T-helper 2 cell treated with Interferon-gamma antibody and Interleukin-4, amounts not matched to agents 5 μg/mL and 100 μg/mL, for 36 hours (primary cell): ENCODE measurements at places on chromosomes 11 and 22.
A peak's percentile ranks its signal among the peaks of the same experiment; 100 is the strongest.

- no peak for DNase-seq
Observed at GRCh38 chr22:42158456-42159132, 28.0 kb upstream of the CYP2D6 start.

GRCh38 chr11:66886671-66887221, 29.9 kb downstream of the LRFN4 start:
- no peak for DNase-seq

DNA sequence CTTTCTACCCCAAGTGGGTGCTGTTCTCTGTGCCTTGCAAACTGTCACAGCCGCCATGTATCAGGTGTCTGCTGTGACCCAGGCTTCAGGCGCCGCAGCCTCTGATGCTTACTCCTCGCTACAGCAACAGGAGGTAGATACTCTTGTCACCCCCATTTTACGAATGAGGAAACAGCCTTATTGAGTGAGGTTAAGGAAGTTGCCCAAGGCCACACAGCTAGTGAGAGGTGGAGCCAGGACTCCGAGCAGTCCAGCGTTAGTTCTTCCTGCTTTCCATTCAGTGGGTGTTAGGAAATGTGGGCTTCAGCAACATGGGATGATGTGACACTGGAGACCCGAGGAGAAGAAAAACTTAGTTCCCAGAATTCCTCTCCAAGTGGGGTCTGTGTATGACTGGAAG, 14.3 kb downstream of the RNF215 start:
- no peak for DNase-seq

DNA sequence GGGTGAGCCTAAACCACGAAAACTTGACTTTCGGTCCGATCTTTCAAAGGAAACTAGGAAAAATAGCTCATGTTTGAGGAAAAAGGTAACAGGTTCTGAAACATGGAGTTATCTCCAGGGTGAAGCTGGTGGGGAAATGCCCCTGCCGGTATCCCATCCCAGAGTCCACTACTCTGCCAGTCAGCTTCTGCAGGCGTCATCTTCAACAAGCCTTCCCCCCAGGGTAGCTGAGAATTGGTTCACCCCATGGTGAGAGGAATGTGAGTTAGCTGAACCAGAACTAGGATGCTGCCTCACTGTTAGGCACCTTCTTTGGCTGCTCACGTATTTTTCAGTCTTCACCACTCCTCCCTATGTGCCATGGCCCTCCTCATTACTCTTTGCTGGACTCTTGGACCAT, 1.1 kb downstream of the GVQW3 start:
- DNase-seq, result no peak

GRCh38 chr11:10349806-10350205, 44.9 kb downstream of the ADM start:
- no peak for DNase-seq

- DNase-seq, result no peak
Observed at GRCh38 chr22:34903416-34903815, 162.5 kb upstream of the ISX start.

- no peak for DNase-seq
Observed at GRCh38 chr11:67022341-67022933, 497 bp upstream of the SYT12 start.

- DNase-seq, result no peak
Observed at GRCh38 chr22:41368543-41369423, 13.0 kb upstream of the TEF start.

GRCh38 chr22:46688949-46689348, 49.1 kb downstream of the CERK start:
- DNase-seq, result no peak

DNA sequence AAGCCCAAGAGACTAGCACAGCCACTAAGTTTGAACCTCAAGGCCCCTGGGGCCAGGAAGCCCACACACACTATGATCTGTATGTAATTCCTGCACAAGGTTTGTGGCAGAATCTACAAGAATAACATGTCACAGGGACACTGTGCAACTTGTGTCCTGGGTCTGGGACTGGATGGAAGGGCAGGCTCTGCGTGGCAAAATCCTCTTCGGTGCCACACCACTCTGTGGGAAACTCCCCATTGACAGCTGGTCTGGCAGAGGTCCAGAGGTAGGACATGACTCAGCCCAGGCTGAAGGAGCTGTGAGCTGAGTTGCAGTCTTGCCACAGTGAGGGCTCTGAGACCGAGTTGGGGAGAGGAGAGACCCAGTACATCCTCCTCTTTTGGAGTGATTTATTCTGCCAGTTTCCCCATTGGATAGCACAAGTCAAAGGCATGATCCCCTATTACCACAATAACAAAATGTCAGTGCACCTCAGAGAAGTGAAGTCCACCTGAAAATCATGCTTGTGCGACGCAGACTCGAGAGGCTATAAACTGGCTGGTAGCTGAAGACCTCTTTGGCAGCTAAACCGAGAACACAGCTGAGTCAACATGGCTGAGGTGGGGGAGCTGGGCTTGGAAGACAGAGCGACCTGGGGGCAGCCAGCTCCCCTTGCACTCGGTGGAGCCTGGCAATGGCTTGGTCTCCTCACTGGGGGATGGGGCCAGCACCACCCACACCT, 23.3 kb upstream of the SERPIND1 start:
- DNase-seq, result no peak

DNA sequence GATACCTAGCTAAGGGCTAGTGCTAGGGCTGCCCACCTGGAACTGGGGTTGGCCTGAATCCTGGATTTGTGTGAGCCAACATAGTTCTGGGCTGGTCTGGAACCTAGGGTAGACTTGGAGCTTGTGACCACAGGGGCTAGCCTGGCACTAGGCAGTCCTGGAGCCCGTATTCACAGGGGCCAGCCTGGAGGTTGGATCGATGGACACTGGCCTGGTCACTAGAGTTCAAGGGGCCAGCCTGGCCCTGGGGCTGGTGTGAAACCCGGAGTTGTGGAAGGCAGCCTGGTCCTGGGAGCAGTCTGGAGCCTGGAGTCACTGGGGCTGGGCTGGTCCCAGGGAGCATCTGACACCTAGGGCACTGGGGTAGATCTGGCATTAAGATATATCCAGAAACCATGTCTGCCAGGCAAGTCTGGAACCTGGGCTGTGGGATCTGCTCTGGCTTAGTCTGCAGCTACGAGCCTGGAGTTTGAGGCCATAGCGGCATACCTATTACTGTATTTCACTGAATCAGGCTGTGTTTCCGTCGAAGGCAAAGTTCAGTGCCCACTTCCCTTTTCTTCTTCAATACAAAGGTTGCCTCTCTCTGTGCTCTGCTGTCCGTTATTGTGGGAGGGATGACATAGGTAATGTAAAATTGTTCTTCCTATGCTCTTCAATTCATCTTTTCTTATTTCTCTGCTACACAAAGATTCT, 9.1 kb upstream of the GLYATL1B start:
- DNase-seq, result no peak

DNA sequence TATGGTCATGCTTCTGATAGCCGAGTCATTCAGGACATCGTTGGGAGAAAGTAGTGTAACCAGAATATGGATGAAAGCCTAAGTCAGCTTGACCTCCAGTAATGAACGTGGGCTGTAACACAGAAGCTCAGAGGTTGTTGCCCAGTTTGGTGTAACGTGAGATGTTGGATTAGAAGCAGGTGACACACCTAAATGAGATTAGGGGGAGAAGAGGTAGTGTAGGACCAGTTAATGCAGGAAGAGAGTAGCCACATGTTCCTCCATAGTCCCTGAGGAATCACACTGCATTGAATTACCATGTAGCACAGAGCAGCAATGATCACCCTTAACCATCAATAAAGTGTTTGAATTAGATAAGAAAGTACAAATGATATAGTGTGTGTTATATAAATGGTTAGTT, 20.4 kb downstream of the FBXO7 start:
- no peak for DNase-seq

DNA sequence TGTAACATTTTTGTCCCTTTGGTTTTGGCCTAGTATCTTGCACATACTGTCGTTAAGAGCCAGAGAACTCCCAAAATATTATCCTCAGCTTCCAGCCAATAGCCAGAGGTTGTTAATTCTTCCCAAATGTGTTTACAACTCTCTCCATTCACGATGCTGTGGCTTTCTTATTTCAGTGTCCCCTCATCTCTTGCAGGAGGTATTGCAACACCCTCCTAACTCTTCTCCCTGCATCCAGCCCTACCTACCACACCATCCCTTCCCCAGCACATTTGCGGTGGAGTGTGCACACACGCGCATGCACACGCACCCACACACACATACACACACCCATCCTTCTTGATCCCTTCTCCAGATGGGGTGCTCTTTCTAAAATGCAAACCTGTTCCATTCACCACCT, 75.6 kb upstream of the LMO2 start:
- DNase-seq, result no peak

DNA sequence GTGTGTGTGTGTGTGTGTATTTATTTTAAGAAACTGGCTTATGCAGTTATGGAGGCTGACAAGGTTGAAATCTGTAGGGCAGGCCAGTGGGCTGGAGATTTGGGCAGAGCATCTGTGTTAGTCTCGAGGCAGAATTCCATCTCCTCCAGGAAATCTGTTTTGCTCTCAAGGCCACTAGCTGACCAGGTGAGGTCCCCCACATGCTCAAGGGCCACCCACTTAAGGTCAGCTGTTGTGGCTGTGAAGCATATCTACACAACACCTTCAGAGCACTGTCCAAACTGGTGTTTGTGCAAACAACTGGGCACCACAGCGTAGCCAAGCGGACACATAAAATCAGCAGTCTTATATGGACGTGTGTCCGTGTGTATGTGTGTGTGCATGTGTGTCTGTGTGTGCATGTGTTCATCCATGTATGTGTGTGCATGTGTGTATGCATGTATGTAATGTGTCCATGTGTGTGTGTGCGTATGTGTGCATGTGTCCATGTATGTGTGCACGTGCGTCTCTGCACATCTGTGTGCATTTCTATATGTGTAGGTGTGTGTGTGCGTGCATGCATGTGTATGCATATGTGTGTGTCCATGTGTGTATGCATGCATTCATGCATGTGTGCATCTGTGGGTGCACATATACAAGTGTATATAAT, 400.9 kb downstream of the BRD1 start:
- DNase-seq, result no peak

- DNase-seq, result peak; percentile 49
Observed at GRCh38 chr11:129643031-129643721, 172.5 kb upstream of the TMEM45B start.

DNA sequence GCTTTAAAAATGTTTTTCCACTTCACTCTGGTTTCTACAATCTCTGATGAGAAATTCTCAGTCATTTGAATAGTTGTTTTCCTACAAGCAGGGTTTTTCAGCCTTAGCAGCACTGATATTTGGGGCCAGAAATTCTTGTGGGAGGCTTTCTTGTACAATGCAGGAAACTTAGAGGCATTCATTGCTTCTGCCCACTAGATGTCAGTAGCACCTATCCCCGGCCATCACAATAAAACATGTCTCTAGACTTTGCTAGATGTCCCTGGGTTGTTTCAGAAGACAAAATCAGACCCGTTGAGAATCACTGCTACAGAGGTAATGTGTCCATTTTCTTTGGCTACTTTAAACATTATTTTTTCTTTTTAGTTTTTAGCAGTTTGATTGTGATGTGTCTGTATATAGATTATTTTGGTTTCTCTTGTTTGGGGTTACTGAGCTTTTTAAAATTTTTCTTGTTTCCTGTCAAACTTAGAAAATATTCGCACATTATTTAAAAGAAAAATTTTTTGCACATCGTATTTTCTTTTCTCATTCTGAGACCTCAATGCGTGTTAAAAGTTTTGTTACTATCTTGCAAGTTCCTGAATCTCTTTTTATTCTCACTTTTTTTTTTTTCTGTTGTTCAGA, 60.8 kb upstream of the CCDC179 start:
- DNase-seq, result no peak

- DNase-seq, result no peak
Observed at GRCh38 chr11:103338621-103339484, 229.6 kb downstream of the DYNC2H1 start.

DNA sequence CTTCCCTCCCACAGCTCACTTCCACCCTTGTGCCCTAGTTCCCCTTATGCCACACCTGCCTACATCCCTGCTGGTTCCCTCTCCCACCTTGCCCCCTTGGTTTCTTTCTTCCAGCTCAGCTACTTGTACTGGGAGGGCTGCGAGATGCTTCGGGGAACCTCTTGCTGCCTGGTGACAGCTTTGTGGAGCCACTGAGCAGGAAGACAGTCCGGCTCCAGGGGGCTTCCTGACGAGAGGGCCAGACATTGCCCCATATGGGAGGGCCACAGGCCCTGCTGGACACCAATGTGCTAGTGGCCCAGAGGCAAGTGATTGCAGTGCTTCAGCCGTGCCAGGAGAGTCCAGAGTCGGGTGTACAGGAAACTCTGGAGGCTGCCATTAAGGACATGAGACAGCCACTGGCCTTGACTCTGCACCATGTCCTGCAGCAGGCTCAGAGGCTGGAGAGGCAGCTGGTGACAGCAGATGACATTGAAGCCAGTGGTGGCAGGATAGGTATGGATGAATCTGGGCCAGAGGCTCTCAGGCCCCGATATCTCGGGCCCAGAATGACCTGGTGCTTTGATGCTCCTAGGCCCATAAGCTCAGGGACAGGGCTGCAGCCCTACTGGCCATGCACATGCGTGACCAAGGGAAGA, 54.3 kb downstream of the BTG4 start:
- DNase-seq, result no peak

DNA sequence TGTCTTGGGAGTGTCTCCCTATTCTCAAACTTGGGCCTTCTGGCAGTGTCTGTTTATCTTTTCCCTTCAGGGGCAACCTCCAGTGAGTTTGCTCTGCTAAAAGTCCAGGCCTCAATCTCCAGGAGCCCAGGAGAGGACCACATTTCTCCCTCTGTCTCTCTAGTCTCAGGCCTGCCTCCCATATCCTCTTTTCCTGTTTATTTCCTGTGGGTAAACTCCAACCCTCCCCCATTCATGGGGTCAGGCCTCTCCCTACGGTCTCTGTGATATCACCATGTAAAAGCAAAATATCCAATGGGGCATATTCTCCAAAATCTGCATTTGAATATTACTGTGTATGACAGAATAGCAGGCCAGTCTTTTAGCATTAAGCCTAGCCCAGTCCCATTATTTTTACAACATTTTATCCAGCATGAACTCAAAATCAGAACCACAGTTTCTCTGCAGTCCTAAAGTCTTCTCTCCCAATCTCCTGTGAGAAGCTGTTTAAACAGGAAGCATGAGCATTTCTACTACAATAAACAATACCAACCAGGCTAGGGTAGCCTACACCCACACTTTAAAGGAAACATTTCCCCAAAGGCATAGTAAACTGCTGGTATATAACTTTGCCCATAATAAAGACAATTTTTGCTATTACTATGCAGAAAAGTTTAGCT, 18.0 kb upstream of the TMEM135 start:
- DNase-seq, result no peak
